ENCODE measurements at places on chromosomes 3 and 15.

GRCh38 chr15:99511866-99512661 lies 53.7 kb upstream of the MEF2A start:
- no peak for DNase-seq

DNA sequence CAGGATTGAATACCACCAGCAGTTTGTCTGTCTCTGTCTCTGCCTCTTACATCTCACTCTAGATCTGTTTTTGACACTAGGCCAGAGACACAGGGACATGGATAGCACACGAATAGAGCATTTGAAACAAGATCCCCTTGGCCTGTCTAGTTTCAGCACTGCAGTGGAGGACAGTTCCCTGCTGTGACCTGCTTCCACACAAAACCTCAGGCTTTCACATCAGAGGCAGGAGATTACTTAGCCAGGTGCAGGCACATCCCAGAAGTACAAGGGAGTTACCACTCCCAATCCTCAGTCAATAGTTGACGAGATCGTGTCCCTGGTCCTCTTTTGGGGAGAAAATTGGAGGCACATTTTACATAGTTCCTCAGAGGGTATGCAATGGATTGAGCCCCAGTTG lies 34.0 kb upstream of the CCK start:
- no peak for DNase-seq

- no peak for DNase-seq
Observed at GRCh38 chr3:150264561-150265279, 143.4 kb upstream of the TSC22D2 start.

DNA sequence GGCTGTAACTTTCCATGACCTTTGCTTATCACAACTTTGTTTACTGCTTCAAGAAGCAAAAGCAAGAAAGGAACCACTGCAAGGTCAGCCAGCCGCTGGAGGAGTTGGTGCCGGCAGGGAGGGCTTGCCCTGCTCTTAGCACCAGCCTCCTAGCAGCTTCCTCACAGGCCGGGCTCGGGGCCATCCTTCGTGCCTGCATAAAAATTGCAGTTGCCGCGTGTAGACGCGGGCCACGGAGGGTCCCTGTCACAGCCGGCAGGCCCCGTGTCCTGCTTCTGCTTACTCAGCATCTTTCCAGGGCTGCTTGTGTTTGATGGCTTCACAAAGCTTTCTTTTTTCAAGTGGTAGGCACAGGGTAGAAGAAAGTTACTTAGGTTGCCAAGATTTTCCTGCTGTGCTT lies 84.4 kb downstream of the PGPEP1L start:
- DNase-seq = no peak

DNA sequence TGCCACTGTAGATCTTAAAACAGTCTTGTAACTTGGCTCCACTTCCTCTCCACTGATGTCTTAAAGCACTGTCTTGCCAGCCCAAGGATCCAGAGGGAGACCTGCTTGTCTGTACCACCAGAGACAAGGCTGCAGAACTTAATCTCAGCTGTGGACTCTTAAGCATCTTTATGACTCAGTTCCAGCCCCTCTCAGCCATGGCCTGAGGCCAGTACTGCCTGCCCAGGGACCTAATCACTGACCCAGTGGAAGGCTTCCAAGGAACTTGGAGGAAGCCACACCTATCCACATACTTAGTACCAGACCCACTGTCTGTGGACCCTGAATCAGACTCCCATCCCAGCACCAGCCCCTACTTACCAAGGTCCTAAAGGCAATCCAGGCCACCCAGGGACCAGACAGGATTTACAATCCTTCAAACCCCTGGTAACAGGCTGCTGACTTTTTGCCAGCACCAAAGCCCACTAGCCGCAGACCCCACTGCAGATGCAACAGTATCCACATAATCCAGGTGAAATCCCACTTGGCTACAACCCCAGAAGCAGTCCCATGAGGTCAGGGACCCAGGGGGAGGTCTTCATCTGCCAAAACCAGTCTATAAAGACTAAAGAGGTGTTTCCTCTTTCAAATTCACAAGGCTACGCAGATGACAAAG lies 41.9 kb upstream of the PRR20G start:
- no peak for DNase-seq

- no peak for DNase-seq
Observed at GRCh38 chr15:47620960-47621681, 96.2 kb upstream of the SEMA6D start.

DNA sequence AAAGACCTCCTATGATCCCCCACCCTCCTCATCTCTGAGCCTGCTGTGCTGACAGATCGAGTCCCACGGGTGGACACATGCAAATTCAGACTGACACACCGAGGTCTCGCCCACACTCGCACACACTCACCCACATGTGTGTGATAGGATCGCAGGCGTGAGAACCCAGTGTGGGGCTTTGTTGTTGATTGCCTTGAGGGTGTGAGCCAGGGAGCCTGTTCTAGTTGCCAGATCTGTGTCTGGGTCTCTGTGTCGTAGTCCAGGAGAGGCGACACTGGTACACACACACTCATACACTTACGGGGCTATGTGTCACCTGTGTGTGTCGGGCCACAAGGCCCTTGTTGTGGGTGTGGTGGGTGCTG lies 2.0 kb downstream of the EPHB3 start:
- DNase-seq = no peak

- no peak for DNase-seq
Observed at GRCh38 chr15:45377609-45378148, 665 bp downstream of the GATM start.

DNA sequence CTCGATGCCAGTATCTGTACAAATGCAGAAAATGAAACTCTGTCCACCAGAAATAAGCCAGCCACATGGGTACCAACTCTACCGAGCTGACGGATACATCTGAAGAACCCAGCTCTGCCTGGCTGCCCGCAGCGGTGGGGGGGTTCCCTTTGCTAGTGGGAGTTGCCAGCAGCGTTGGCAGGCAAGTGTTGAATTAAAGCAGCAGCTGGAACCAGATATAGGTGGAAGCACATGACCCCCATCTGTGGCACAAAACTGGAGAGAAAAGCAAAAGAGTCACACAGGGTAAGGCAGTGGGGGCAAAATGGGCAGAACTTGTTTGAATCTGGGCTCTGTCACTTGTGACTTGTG lies 17.9 kb downstream of the CRYGS start:
- DNase-seq = no peak

DNA sequence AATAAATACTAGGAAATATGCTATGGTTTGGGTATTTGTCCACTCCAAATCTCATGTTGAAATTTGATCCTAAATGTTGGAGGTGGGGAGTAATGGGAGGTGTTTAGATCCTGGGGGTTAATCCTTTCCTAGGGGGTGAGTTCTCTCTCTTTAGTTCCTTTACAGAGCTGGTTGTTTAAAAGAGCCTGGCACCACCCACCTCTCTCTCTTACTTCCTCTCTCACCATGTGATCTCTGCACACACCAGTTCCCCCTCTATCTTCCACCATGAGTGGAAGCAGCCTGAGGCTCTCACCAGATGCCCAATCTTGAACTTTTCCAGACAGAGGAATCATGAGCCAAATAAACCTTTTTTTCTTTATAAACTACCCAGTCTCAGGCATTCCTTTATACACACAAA lies 10.5 kb downstream of the SLC24A5 start:
- no peak for DNase-seq

- DNase-seq = no peak
Observed at GRCh38 chr3:152497457-152497856, 228.7 kb downstream of the MBNL1 start.

- DNase-seq = no peak
Observed at GRCh38 chr3:105837143-105837740, 31.6 kb downstream of the CBLB start.

DNA sequence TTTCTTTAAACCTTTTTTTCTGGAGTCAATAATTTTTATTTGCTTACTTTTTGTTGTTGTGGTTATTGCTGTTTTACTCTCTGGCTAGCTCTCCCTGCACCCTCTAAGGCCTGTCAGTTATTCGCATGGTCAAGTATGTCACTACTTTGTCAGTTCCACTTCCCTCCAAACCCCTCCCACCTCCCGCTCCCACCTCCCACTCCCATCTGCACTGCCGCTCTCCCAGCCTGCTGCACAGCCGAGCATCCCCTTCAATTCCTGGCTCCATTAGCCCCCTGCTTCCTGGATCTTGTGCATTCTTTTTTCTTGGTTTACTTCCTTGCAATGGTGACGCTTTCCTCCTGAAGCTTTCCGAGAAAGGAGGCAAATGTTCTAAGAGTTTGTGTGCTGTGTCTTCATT lies 218.0 kb downstream of the XXYLT1 start:
- no peak for DNase-seq

GRCh38 chr3:171614318-171614921 lies 154.2 kb upstream of the TNIK start:
- DNase-seq = no peak

- DNase-seq = no peak
Observed at GRCh38 chr15:100601617-100602063, 344 bp downstream of the LINS1 start.

- DNase-seq = peak; percentile 6
Observed at GRCh38 chr15:71651750-71652186, 158.6 kb upstream of the NR2E3 start.

DNA sequence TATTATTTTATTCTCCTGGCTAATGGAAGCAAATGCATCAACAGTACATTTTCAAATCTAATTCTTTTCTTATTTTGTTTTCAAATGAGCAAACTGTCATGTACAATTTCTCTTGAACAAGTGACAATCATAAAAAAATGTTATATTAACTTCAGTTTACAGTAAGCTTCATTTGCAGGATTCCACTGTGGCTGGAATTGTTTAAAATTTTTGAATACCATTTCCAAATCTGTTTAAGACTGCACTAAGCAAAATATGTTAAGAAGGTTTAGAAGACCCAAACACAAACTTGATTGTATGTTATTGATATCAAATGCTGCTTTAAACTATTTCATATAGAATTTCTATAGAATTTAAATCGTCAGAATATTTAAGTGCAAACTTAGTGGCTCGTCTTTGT lies 92.8 kb downstream of the ZNF280D start:
- no peak for DNase-seq

DNA sequence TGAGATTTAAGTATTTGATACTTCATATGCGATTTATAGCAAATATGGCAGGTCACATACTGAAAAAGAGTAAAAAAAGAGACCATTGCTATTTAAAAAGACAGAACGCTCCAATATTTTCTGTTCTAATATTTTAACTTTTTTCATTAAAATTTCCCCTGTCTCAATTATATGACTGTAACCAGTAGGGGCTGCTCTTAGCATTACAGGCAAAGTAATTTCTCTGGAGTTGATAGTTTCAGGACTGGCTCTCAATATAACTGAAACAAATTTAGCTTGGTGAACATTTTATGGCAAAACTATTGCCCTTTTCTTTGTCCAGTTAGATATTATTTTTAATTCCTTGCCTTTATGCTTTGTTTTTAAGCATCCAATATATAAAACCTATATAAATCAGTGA lies 286.3 kb upstream of the ROBO2 start:
- DNase-seq = no peak

Data from CD4-positive, alpha-beta T cell treated with Interleukin-21 for 1 hour (primary cell).